ENCODE measurements at places on chromosomes 12 and 14.

- no peak for DNase-seq
Observed at GRCh38 chr14:94020267-94020666, 5.9 kb upstream of the OTUB2 start.

DNA sequence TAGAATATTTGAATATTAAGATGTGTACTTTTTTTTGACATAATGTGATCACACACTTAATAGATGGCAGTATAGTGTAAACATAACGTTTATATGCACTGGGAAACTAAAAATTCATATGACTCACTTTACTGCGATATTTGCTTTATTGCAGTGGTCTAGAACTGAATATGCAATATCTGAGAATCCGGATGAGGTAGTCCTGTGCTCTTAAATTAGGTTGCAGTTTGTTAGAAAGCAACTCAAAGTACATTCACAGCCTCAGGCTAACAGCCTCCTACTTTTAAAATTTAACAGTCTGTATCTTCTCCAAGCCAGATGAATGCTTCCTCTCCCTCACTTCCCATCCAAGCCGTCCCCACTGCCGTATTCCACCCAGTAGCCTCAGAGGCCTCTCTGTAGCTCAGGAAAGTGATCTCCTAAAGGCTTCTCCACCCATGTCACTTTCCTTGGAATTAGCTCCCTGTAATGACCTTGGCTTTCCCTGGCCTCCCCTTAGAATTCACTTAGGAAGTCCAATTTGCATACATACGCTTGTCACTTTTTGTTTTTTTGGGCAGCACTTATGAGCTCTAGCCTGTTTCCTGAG is 43.7 kb downstream of the TESPA1 start:
- no peak for DNase-seq

GRCh38 chr12:109329686-109330085 is 18.0 kb upstream of the MYO1H start:
- DNase-seq, result no peak

- no peak for DNase-seq
Observed at GRCh38 chr12:19801941-19802340, 362.6 kb downstream of the AEBP2 start.

DNA sequence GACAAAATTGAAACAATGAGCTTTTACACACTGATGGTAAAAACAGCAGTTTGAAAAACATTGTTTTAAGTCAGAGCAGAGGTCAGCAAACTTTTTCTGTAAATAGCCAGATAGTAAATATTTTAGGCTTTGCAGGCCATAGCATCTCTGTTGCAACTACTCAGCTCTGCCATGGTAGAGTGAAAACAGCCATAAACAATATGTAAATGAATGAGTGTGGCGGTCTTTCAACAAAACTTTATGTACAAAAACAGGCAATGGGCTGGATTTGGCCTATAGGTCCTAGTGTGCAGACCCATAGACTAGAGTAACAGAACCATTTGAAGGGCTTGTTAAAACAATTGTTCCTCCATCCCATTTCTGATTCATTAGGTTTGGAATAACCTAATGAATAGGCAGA is 114.8 kb downstream of the TGFB3 start:
- DNase-seq, result no peak

DNA sequence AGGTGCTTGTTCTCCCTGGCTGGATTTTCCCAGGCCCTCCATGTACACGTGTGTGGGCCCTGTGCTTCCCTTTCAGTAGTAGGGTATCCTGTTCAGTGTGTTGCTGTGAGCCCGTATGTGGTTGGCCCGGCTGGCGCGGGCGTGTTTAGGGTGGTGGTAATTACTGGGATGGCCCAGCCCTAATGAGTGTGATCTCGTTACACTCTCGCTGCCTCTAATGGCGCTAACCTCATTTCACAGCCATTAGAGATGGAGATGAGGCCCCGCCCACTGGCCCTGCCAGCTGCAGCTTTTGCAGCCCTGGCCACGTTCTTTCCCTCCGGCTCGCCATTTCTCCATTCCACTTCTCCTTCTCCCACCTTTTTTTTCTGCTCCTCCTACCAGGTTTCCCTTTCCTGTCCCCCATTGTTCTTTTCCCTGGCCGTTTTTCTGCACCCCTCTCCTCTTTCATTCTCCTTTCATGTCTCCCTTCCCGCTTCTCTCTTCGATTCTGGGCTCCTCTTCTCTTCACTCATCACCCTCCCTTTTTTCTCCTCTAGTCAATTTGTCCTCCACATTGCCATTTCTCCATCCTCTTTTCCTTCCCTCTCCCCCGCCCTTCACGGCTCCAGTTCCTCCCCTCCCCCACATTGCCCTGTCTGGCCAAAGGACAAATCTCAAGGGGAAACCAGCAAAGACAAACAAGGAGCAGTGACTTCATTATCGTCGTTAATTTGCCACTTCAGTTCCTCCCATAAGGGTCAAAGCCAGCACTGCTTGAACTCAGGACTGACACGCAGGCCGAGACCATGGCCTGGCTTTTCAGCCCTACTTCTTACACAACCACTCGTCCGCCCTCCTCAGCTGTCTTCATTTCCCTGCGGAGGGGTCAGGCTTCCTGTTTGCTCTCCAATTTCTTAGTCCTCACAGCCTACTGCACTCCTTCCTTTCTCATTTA is 6.8 kb downstream of the ZFHX2 start:
- DNase-seq, result no peak

- no peak for DNase-seq
Observed at GRCh38 chr12:123580772-123581171, 3.6 kb upstream of the TMED2 start.

Measured in activated T-cell treated with anti-CD3 and anti-CD28 coated beads, Interleukin-2, amount 50 U/mL, for 48 hours (primary cell).